GM19239 (cell line): ENCODE measurements at places on chromosomes 7 and 10.

DNA sequence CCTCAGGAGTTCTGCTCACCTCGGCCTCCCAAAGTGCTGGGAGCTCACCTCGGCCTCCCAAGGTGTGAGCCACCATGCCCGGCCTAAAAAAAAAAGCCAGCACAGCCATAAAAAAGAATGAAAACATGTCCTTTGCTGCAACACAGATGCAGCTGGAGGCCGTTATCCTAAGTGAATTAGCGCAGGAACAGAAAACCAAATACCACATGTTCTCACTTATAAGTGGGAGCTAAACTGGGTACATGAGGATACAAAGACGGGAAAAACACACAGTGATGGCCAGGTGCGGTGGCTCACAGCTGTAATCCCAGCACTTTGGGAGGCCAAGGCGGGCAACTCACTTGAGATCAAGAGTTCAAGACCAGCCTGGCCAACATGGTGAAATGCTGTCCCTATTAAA, 20.9 kb downstream of the PSPH start:
- no peak for DNase-seq

DNA sequence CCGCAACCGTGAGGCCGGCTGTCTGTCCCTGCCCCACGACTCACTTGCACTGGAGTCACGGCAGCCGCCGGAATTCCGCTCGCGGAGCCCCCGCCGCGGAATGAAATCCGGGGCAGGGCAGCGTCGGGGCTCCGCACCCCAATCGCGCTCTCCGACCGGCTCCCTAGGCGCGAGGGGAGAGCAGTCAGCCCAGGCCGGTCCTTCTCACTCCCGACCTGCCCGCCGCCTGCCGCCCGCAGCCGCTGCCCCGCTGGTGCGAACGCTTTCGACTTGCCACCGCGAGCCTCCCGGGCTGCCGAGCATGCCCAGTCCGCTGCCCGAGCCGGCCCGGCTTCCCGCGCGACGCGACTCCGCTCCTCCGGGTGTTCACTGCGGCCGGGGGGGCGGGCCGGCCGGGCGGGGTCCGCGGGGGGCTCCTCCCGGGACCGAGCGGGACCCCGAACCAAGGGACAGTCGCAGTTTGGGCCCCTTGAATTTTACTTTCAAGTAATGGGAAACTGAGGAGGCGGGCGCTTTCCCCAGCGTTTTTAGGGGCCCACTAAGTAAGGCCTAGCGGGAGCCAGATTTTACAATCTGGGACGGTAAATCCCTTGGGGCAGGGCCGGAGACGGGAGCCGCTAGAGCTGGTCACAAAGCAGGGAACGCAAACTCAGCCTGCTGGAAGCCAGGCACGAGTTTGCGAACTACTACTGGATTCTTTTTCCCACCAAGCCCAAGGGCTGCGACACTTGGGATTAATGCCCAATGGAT, at the start of gene SGMS1:
SGMS1 (minus strand) TSS at position 294 of the 750 bp plus-strand sequence. CDS start 279,842 bp downstream, outside the sequence.
- DNase-seq: peak; percentile 53

- DNase-seq: no peak
Measured at GRCh38 chr10:122344741-122345258, 29.7 kb upstream of the PLEKHA1 start.

GRCh38 chr7:120742372-120742771, 115.6 kb downstream of the TSPAN12 start:
- no peak for DNase-seq

DNA sequence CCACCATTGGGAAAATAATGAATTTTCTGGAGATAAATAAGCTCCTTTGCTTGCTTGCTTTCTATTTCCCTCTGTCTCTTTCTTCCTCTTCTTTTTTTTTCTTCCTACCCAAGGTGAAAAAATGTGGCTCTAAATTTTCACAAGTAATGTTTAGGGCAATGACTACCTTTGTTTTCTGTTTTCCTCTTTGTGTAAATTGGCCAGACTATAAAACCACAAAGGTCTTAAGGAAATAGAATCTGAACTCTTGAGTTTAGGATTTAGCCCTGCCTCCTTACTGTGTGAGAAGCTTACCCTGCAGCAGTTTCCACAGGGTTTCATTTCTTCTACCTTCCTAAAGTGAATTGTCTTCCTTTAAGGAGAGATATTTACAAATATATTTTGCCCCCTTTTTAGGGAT, 330.4 kb downstream of the ARL4A start:
- DNase-seq: no peak

- DNase-seq: no peak
Measured at GRCh38 chr7:68476966-68477365, 1121.3 kb upstream of the AUTS2 start.

DNA sequence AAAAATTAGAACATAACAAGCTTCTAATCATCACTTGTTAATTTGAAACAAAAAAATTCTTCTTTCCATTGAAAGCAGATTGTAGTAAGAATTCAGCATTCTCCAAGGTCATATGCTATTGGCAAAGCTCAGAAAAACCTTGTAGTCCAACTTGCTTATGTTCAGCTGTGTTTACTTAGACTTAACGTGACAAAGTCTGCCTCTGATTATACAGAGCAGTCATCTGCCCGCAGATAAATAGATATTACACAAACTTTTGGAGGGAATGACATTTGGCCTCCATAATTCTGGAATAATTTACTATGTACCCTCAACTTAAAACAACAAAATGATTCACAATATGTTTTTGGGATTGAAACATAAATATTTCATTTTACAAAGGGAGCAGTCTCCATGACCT, 45.8 kb downstream of the MKX start:
- no peak for DNase-seq

DNA sequence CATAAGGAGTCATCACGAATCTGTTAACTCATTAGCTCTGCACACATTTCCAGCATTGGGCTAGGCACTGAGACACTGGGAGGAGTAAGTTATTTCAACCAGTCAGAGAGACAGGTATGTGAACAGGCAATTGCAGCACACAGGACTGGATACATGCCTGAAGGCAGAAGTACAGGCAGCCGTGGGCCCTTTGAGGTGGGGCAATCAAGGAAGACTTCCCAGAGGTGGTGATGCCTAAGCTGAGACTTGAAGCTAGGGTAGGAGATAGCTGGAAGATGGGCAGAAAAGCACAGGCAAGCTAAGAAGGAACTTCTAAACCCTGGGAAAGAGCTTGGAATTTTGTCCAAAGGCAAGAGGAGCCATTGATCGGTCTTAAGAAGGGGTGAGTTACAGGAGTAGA, 249.7 kb downstream of the EMX2 start:
- no peak for DNase-seq

- DNase-seq: no peak
Measured at GRCh38 chr10:126177417-126178030, 210.8 kb downstream of the ADAM12 start.

DNA sequence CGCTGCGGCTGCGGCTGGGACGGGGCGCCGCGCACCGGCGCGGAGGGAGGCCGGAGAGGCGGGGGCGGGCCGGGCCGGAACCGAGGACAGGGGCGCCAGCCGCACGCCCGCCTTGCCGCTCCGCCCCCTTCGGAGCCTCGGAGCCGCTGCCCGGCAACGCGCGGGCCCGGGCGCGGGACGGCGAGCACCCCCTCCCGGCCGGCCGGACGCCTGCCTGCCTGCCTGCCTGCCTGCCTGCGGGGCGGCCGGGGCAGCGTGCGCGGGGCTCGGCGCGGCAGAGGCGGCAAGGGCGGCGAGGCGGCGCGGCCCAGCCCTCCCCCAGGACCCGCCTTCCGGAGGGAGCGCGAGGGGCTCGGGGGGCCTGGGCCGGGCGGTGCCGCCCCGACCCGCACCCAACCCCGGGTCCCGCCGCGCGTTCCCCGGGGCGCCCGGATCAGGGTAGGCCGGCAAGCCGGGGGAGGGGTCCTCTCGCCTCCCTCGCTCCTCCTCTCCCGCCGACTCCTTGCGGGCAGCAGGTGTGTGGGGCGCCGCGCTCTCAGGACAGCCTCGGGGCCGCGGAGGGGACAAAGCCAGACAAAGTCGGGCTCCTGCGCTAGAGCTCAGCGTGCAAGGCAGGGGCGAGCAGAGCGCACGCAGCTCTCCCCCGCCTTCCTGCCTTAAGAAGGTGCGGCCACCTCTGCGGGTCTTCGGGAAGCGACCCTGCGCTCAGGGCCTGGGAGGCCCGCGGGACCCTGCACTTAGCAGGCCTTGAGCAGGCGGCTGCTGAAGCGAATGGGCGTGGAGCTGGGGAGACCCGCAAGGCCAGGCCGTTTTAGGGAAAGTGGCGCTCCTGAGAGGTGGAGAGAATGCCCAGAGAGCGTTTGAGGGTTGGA, at the start of gene KIAA1549:
KIAA1549 (minus strand) TSS at position 58 of the 872 bp plus-strand sequence. CDS start 120 bp downstream, outside the sequence.
- DNase-seq: peak; percentile 94

DNA sequence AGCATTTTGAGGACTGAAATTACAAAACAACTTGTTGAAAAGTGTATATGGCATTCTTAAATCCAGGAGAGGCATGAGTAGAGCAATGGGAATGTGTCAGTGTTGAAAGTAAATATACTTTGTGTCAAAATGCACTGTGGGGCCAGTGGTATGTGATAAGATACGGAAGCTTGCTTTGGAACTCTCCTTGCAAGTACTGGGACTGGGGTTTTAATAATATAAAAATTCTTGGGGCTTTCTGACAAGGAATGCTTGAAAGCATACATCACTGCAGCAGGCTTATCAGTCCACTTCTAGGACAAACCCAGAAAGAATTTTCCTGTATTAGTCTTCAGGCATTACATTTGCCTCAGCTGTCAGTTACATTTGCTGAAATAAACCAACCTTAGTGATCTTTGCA, 472.8 kb upstream of the FZD8 start:
- no peak for DNase-seq

GRCh38 chr7:143263266-143264195, at the start of gene GSTK1:
Gene GSTK1, plus strand, starts transcription at chr7:143263441. Its CDS starts 73 bp downstream, at chr7:143263514.
- DNase-seq: peak; percentile 69

DNA sequence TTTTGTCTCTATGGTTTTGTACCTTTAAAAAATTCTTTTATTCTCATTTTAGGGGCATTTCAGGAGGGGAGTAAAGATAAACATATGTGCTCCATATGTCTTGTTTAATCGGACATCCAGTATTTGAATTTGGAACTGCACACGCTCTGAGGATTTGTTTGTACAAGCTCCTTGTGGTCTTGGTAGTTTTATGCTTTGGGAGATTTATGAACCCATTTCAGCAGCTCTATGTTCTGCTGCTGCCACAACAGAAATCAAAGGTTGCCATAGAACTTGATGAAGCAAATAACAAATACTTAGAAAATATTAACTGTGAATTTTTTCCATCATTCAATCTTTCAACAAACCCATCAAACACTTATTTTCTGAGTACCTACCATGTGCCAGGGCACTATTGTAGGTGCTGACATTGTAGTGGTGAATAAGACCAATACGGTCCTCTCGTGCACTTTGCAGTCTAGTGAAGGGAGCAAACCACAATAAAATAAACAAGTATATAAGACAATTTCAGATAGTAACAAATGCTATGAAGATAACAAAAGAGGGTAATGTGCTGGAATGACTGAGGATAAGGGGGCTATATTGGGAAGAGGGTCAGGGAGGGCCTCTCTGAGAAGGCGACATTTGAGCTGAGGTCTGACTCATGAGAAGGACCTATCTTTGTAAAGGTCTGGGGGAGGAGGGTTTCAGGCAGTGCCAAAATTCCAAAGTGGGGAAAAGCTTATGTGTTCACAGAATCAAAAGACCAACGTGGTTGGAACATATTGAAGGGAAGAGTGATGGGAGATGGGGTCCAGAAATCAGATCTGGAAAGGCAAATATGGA, 30.4 kb downstream of the MYPN start:
- no peak for DNase-seq

DNA sequence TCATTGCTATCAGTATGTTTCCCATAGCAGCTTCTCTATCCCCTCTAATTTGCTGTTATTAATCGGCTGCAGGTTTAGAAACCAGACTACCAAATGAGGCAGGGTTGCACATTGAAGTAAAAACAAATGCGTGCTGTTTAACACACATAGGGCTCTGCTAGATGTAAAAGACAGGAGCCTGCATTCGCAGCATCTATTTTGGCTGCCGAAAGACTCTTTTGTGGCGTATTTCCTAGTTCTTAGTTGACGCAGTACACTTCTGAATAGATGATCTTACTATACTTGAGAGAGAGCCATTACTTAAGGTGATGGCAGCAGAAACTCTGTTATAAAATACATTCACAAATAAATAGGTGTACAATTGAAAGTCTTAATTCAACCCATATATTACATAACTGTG, 21.4 kb downstream of the SGCE start:
- no peak for DNase-seq

- no peak for DNase-seq
Measured at GRCh38 chr7:47878662-47879061, 69.6 kb downstream of the PKD1L1 start.

GRCh38 chr10:48333856-48334255, 27.4 kb downstream of the MAPK8 start:
- no peak for DNase-seq

- DNase-seq: peak; percentile 37
Measured at GRCh38 chr7:3957472-3958108, 656.5 kb downstream of the SDK1 start.

- no peak for DNase-seq
Measured at GRCh38 chr7:25895792-25896171, 256.2 kb upstream of the NFE2L3 start.

DNA sequence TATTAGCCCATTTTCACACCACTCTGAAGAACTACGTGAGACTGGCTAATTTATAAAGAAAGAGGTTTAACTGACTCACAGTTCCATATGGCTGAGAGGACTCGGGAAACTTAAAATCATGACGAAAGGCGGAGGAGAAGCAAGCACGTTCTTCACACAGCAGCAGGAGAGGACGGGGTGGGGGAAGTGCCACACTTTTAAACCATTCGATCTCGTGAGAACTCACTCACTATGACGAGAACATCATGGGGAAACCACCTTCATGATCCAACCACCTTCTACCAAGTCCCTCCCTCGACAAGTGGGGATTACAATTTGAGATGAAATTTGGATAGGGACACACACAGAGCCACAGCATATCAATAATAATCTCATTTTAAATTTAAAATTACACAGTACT, 80.2 kb downstream of the VWDE start:
- DNase-seq: no peak

- DNase-seq: no peak
Measured at GRCh38 chr10:3482200-3482993, 302.6 kb downstream of the KLF6 start.

GRCh38 chr10:69506487-69506833, 55.2 kb downstream of the TSPAN15 start:
- no peak for DNase-seq

DNA sequence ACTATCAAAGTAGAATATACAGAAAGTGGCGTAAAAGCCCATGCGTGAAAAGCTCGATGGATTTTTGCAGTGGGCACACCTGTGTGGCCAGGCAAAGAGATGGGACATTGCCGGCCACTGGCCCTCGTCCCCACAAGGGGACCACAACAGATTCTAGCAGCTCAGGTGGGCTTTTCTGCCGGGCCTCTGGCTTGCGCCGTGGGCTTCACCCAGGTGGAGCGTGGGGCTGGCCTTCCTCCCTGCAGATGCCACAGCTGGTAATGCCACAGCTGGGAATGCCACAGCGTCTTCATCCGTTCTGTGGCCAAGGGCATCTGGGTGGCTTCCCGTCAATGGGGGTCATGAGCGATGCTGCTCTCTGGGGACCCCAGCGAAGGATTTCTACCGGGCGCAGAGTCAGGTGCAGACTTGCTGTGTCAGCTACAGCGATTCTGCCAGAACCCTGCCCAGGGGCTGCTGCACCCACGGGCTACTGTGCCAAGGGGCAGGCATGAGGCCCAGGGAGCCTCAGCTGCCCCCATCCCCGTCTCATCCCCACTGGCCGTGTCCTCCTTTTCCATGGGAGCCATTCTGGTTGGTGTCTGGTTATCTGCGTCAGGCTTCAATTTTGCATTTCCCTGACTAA, 52.5 kb upstream of the NKX6-2 start:
- DNase-seq: no peak
